ENCODE measurements at places on chromosomes 2 and 18.

DNA sequence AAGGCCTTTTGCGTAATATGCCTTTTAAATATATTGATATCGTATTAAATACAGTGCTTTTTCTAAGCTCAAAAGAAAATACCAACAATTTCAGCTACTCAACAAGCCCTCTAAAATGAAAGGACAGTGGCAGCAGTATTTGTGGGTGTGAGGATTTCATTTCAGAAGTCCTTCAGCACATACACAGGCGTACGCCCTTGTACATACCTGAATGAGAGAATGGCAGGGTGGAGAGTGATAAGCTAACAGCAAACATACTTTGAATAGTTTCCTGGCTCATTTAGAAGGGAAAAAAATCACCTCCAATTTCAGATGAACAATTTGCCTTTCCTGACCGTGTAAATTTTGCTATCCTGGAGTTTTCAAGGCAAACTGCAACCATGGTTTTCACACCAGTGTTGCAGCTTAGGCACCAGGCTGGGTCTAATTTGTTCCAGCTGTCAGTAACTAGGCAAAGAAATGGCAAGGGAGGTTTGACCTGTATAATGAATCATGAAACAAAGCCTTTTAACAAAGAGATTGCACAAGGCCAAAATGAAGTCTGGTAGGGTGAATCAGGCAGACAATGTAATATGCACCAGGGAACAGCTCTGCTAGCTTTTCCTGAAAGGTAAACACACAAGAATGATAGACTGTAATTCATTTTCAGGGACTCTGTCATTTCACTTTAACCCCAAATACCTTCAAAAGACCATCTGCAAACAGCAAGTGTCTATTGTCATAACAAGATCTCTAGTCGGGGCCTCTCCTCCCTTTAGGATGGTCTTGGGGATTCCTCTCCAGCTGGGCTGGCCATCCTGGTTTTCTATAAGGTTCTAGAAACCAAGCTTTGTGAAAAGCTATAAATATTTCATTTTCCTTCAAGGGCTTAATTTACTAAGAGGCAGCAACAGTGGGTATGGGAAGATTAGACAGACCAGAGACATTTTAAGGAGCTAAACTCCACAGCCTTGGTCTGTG is 11.5 kb downstream of the ANKRD29 start:
- no peak for DNase-seq

DNA sequence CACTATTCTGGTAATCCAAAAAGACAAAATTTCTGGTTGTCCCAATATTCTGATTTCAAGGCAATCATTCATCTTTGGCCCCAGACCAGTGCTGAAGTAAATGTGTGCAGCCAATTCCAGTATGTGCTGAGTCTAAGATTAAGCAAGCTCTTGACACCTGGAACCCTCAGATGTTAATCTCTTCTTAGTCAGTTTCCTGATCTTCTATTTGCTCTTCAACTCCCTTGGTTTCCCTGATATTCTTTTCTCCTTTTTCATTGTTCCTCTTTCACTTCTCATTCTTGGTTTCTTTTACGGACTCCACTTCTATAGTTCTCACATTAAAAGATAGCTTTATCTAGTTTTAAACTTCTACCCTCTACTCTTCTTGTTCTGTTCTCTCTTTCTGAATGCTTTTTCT is 445.7 kb upstream of the FANCL start:
- peak; percentile 16 for DNase-seq

- DNase-seq: no peak
Observed at GRCh38 chr2:72685638-72686213, 140.1 kb downstream of the EXOC6B start.

GRCh38 chr2:111019381-111019780 is 101.3 kb upstream of the BCL2L11 start:
- no peak for DNase-seq

DNA sequence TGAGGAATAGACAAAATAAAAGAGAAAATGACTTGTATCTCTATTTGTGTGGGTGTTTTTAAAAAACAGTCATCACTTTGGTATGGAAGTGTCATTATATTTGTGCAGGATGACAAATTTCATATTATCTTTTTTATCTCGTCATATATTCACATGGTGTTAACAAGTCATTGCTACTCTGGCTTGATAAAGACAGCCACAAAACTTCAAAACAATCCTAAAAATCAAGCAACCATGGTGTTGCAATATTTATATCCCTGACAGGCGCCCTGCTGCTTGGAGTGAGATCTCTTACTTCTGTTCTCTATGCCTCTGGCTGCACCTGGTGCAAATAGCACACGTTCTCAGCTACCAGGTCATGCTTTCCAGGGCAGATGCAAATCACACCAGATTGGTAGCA is 278.0 kb upstream of the EPHA4 start:
- no peak for DNase-seq

DNA sequence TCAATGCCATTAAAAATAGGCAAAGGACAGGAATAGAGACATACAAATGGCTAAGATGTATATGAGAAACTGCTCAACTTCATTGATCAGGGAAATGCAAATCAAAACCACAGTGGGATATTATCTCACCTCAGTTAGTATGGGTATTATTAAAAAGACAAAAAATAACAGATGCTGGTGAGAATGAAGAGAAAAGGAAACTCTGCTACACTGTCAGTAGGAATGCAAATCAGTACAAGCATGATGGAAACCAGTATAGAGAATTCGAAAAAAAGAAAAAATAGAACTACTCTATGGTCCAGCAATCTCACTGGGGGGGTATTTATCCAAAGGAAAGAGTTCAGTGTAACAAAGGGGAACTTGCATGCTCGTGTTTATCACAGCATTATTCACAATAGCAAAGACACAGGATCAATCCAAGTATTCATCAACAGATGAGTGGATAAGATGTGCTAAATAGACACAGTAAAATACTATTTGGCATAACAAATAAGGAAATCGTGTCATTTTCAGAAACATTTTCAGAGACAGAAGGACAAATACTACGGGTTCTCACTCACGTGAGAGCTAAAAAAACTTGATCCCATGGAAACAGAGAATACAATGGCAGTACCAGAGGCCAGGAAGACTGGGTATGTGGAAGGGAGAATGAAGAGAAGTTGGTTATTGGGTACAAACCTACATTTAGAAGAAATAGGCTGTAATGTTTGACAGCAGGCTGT is 60.6 kb downstream of the CCDC74A start:
- DNase-seq: no peak

DNA sequence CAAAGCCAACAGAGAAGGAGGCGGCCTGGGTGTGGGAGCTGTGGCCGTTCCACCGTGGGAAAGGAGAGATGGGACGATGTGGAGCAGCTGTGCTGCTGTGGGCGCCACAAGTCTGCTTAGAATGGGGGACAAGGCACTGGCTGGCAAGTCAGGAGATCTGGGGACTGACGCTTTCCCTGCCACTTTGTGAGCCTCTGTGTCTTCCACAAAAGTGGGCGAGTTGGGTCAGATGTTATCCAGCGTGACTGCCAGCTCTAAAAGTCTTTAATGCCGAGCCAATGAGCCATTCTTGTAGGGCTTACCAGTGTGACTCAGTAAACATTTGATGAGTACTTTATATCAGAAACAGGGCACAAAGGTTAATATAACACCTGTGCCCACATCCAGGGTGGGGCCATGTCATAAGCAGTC is 113.6 kb upstream of the MGAT5 start:
- no peak for DNase-seq

DNA sequence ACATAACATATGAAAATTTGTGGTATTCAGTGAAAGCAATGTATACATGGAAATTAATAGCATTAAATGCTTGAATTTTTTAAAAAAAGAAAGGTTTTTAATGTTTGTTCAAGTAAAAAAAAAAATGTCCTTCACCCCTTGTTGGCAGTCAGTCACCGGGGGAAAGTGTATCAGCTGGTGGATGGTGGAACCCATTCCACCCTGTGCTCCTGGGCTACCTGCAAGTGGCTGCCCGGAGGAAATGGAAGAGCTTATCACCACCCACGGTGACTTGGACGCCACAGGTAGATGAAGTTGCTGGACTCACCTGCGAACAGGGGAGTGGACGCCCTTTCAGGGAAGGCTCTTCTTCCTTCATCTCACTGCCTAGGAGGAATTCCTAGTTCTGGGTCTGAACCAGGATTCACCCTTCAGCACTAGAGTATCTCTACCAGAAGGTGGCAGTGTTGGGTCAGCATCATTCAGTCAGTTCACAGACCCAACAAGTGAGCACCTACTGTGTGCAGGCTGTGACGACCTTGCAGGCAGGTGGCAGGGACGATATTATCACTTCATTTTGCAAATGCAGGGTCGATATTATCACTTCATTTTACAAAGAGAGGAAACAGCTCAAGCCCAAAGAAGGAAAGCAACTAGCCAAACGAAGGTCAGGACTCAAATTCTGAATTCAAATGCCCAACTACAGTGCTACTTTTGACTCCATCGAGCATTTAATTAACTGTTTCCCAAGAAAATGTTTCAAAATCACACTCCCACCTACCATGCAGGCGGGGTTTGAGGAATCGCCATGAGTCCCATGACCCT is 35.8 kb downstream of the CIB4 start:
- peak; percentile 73 for DNase-seq

DNA sequence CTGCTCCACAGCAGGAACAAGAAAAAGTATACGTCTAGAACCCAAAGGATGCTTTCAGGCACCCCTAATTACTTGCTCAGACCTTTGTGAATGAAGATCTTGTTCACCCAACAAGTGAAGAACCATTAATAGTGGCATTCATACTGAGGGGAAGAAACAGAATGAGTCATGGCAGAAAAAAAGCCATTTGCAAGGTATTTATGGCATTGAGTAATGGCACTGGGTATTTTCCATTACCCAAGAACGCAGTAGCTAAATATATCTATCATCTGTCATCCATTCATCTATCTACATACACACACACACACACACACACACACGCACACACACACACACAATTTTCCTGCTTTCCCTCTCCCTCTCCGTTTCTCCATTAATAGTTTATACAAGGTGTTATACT is 56.4 kb upstream of the XIRP2 start:
- DNase-seq: no peak

- no peak for DNase-seq
Observed at GRCh38 chr2:235396071-235396846, 97.6 kb upstream of the AGAP1 start.

GRCh38 chr2:134628453-134628852 is 90.3 kb downstream of the TMEM163 start:
- no peak for DNase-seq

DNA sequence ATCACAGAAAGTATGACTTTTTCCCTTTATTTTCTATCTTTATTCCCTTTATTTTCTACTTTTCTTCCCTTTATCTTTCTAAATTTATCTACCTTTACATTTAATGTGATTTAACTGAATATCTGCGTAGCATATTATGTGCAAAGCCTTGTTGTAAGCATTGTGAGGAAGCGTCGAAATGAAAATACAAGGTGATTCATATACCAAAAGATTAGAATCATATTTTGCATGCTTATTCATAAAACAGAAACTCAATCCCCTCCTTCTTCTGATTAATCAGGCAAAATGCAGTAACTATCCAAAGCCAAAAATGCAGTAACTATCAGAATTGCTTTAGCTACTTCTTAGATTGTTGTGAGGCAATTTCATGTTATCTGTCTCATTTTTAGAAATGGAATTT is 393.0 kb downstream of the CDH19 start:
- no peak for DNase-seq

GRCh38 chr2:6986912-6987361 is 69.7 kb downstream of the RNF144A start:
- DNase-seq: no peak

- DNase-seq: peak; percentile 32
Observed at GRCh38 chr2:134692499-134692898, 26.3 kb downstream of the TMEM163 start.

DNA sequence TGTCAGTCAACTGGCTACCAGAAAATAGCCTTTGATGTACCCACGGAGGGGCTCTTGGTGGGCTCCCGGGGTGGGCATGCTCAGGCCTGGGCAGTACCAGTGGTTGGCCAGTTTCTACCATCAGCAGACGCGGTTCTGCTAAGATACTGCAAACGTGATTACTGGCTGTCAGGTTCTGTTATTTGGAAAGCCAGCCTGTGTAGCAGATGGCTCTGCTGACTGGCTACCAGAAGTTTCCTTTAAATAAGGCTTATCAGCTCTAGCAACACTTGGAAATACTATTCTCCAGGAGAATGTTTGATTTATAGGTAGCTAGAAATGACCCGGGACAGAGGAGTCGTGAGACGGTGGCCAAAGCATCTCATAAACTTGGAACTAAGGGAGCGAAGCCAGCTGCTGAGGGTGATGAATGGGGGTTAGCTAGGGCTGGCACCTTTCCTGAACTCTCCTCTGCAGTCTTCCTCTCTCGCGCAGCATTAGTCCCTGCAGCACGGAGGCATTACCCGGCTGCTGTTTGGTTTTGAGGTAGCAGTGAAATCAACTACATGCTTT is 171.9 kb downstream of the AGAP1 start:
- DNase-seq: no peak

GRCh38 chr2:133293544-133294353 is 274.5 kb downstream of the NCKAP5 start:
- no peak for DNase-seq

DNA sequence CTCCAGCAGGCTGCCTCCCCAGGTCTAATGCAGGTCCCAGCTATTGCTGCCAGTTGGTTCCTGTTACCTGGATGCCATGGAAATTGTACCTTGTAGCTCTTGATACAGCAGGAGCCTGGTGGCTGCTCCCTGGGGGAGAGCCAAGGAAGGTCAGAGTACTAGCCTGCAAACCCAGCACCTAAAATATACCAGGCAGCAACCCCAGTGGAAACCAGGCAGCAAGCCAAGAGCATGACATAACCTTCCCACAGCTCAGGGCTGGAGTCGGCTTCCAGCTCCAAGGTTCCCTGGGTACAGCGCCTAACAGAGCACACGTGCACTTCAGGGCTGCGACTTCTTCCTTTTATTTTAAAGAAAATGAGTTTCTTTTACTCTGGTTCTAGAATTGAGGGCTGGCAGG is 30.3 kb downstream of the TNP1 start:
- no peak for DNase-seq

GRCh38 chr2:206533977-206534376 is 90.6 kb downstream of the ADAM23 start:
- no peak for DNase-seq

GRCh38 chr2:84846741-84847142 is 34.1 kb downstream of the TRABD2A start:
- no peak for DNase-seq

DNA sequence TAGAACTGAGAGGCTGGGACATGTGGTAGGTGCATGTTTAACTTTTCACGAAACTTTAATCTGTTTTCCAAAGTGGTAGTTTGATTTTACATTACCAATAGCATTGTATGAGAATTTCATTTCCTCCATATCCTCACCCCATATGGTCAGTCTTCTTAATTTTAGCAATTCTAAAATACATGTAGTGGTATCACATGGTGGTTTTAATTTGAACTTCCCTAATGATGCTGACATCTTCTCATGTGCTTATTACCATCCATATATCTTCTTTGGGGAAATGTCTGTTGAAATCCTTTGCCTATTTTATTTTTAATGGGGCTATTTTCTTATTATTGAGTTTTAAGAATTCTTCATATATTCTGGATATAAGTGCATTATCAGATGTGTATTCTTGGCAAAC is 89.3 kb downstream of the BCL2L11 start:
- peak; percentile 46 for DNase-seq
